Skeletal muscle tissue (tissue), 5 donors: ENCODE measurements at places on chromosomes 12 and 14. TPM values are rescaled to one million over a fixed set of nuclear protein-coding genes. Genes with fewer than 3 reads are reported as not detected.

Gene DBX2
- under 0.01 TPM for total RNA-seq

Gene JAG2
- 33.9 TPM for total RNA-seq

Gene ENDOU
- 1.0 TPM for total RNA-seq

Gene CMKLR1
- 5.7 TPM for total RNA-seq

Gene FOXG1
- total RNA-seq, result not detected
